Stimulated activated CD4-positive, alpha-beta T cell treated with anti-CD3 and anti-CD28 coated beads, Interleukin-1b, Interleukin-23, amount 100 ng/mL, for 1 hour (primary cell): ENCODE measurements at places on chromosomes 6 and 20.

DNA sequence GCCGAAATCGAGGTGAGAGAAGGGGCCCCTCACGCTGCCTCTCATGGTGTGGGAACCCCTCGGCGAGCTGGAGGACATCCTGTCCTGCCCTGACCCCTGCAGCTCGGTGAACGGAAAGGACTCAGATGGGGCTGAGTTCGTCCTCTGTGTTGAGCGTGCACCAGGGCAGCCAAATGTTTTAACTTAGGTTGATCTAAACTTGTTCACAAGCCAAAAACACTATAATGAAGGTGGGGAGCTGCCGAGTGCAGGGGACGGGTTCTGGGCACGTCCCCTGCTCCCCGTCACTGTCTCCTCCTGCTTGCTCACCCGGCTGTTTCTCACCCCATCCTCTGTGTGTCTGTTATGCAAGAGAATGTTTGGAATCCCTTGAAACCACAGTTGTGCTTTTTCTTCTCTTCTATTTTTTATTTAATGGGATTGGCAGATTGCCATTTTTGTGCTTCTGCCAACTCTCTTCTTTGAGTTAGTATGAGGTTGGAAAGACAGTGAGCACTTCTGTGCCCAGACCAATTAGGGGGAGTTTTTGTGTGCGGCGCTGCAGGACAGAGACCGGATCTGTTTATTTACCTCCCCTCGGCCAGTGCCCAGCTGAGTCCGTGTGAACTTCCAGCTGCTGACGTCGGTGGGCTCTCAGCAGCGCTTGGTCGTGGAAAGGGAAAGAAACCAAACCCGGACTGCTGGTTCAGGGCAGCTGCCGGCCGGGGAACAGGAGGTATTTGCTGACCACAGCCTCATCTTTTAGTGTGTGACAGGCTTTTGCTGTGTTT lies 158.1 kb downstream of the DTNBP1 start:
- no peak for DNase-seq

GRCh38 chr6:158686311-158686710 lies 36.5 kb downstream of the SYTL3 start:
- DNase-seq = no peak

DNA sequence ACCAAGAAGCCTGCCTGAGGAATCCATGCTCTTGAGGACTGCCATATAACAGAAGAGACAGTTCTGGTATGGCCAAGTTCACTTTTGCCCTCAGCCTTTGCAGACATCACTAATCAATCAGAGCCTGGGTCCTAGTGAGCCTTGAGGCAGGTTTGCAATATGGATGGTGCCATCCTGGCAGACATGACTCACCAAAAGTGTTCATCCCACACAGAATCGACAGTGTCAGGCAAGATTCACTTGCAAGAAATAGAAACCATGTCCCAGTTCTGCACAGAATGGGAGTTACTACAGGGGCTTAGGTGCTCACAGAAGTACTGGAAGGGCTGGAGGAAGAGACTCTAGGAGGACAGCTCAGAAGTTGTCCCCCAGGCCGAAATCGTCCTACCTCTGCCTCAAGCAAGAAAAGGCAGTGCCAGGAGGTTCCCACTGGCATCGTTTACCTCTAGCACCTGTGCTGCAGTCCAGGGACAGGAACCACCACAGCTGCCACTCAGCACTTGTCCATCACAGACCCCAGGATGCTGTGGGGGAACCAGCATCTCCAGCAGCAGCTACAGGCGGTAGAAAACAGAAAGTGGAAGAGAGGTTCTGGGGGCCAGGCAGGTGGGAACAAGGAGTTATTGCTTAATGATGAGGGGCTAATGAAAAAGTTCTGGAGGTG lies 42.6 kb upstream of the PHACTR3 start:
- DNase-seq = no peak

DNA sequence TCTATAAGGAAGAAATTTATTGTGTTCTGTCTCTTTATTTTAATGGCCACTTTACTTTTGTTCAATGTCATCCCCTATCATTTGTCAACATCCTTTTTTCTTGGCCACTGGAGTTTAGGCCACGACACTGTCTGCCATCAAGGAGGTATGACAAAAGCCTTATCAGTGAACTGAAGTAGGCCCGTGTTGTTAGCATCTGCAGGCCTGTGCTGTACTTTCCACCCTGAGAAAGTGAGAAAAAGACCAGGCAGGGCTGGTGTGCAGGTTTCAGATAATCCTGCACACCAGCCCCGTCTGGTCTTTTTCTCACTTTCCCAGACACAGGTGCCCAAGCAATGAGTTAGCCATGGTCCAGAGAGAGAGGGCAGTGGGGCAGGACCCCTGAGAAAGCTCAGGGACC lies 57.6 kb downstream of the GOPC start:
- DNase-seq = no peak

DNA sequence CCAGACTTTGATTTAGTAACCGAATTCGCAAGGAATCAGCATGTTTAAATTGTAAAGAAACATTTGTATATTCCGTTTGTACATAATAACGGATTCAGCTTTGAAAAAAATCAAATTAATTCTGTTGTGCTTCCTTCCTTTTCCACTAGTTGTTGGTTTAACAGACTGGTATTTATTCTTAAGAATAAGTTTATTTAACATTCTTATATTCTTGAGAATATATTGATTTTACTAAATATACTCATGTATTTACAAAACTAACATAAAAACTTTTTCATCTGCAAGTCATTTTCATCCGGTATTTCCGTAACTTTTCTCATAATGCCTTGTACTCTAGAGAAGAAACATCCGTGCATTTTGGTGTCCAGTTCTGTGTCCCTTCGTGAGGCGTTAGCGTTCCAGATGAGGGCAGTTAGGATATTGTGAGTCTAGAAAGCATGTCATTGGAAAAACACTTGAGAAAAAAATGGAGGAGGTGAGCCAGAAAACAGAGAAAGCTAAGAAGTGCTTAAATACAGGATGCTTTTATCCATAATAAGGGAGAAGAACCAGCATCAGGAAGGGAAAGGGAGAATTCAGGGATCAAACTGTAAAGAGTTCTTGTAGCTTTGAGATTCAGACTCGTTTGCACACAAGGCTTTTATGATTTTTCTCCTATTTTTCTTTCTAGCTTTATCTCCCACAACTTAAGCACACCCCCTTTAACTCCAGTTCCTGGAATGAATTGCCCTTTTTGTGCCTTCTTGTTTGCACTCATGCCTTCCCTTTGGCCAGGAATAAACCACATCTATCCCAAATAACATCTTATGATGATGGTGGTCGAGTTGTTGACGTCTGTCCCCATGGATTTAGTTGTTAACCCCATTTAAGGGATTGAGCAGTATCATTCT lies 1.8 kb downstream of the WRNIP1 start:
- DNase-seq = no peak

- no peak for DNase-seq
These were observed 7.3 kb downstream of the MTCH1 start for GRCh38 chr6:36978421-36979346.

DNA sequence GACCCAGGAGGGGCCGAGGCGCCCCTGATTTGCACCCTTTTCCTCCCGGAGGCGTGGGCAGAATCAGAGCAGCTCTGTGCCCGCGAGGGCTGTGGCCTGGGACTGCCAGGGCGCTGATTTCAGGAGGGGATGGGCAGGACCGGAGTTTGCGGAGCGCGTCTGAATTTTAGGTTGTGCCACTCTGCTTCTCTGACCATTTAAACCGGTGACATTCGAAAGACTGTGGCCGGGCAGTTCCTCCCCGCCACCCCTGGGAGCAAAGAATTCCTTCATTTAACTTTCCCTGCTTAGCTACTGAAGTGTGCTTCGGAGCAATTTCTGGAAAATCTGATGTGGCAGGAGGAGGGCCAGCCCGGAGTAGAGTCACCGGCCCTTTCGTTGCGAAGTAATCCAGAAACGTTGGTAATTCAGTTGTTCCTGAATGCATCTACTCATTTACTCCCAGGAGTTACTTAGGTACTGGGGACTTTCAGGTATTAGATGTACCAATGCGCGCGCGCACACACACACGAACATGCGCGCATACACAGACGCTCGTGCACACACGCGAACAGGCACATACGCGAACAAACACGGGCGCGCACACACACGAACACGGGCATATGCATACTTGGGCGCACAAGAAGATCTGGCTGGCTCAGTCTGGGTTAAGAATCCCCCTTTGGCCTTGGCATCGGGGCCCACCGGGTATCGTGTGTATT lies 568 bp downstream of the CCDC170 start:
- DNase-seq = no peak

- DNase-seq = no peak
These were observed 8.3 kb upstream of the CEBPB start for GRCh38 chr20:50182346-50182745.

GRCh38 chr20:13286607-13287006 lies 65.5 kb downstream of the ISM1 start:
- DNase-seq = no peak

DNA sequence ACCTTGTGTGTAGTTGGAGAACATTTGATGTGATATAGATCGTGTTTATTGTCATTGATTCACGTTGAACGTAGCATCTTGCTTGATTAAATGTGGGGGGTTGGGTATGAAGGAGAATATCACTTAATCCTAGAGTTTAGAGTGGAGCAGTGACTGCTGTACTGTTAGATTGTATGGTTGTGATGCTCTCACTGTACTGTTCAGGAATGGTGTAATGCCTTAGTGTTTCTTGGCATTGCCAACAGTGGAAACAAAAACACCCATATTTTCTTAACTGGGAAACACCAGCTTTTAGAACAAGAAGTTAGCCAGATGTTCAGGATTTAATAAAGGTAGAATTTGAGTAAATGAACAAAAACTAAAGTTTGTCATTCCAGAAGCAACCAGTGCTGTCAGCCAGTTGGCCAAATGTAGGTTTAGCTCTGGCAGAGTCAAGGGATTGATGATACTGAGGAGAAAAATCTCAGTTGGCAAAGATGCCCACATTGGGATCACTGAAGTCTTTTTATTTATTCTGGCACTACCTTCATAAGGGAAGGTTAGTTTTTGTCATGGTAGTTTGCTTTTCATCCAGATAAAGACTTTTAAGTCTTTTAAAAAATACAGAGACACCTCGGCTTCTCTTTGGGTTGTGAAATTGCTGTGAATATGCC lies 129.9 kb downstream of the JARID2 start:
- no peak for DNase-seq

- no peak for DNase-seq
These were observed 271.1 kb upstream of the AGPAT4 start for GRCh38 chr6:161544801-161545480.

DNA sequence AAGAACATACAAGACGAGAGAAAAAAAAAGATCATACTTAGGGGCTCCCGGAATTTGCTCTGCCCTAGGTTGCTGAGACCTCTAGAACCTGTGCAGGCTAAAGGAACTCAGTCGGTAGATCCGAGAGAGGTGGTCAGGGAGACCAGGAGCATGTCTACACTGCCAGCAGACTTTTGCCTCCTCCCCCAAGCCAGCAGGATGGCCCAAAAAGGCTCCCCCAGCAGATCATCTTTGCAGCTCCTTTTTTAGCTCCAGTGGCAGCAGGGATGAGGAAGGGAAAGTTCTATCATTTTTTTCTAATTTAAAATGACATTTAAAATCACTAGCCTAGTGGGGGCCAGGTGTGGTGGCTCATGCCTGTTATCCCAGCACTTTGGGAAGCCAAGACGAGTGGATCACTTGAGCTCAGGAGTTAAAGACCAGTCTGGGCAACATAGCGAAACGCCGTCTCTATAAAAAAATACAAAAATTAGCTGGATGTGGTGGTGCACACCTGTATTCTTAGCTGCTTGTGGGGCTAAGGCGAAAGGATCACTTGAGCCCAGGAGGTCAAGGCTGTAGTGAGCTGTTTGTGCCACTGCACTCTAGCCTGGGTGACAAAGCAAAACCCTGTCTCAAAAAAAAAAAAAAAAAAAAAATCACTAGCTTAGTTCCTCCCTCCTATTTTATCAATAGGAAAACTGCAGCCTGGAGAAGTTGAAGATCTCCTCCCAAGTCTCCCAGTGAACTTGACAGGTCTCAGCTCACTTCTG lies 69.3 kb upstream of the MYL9 start:
- DNase-seq = no peak

GRCh38 chr6:112311950-112312547 lies 35.1 kb upstream of the RFPL4B start:
- DNase-seq = no peak
